ENCODE measurements at places on chromosomes 6 and 20.
A peak's percentile ranks its signal among the peaks of the same experiment; 100 is the strongest.

DNA sequence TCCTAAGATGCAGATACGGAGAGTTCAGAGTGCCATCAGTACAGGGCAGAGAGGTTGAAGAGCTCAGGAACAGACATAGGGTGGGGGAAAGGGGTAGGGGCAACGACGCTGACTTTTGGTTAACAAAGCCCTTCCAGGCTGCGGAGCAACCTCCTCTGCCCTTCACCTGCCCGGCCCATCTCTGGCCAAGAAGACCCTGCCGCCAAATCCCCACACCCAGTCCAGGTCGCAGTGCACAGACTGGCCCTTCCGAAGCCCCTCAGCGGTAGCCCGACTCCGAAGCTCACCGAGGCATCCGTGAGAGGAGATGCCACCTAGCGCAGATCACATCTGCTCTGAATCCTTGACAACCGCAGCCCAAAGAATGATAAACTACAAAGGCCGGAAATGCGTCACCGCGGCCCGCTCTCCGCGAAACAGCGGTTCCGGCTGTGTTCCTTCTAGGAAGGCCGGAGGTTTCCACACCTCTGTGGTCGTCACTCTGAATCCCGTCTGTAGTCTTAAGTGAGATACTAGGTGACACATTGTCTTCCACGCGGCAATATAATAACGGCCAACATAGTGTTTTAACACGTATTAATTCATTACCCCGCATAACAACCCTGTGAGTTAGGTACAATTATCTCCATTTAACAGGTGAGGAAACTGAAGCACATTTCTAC lies at the start of gene ZSCAN23:
Gene ZSCAN23, minus strand, starts transcription at position 380 of the 662 bp plus-strand sequence. CDS start 7,225 bp downstream, outside the sequence.
- peak; percentile 74 for DNase-seq

DNA sequence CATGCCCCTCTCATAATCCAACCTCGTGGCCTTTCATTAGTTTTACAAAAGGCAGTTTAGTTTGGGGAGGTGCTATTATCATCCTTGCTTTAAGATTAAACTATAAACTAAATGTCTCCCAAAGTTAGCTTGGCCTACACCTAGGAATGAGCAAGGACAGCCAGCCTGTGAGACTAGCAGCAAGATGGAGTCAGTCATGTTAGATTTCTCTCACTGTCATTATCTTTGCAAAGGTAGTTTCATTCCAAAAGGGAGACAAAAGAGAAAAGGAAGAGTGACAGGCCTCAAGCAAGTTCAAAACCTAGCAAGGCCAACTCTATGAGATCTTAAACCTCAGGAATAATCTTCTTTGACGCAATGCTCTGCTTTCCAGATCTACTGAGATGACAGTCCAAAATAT lies 232.2 kb downstream of the UBE3D start:
- DNase-seq = no peak

- no peak for DNase-seq
These were observed 100.0 kb downstream of the RWDD2A start for GRCh38 chr6:83292900-83293843.

- DNase-seq = no peak
These were observed 13.3 kb downstream of the GGT7 start for GRCh38 chr20:34859367-34859766.

GRCh38 chr20:32973077-32973717 lies 31.0 kb downstream of the SUN5 start:
- no peak for DNase-seq

GRCh38 chr20:3082306-3082951 lies 2.1 kb downstream of the AVP start:
- no peak for DNase-seq

- DNase-seq = no peak
These were observed 88.9 kb downstream of the HIVEP2 start for GRCh38 chr6:142855893-142856623.

GRCh38 chr6:144918073-144918472 lies 632.9 kb downstream of the UTRN start:
- DNase-seq = no peak

GRCh38 chr6:163683105-163683622 lies 268.6 kb downstream of the QKI start:
- no peak for DNase-seq

DNA sequence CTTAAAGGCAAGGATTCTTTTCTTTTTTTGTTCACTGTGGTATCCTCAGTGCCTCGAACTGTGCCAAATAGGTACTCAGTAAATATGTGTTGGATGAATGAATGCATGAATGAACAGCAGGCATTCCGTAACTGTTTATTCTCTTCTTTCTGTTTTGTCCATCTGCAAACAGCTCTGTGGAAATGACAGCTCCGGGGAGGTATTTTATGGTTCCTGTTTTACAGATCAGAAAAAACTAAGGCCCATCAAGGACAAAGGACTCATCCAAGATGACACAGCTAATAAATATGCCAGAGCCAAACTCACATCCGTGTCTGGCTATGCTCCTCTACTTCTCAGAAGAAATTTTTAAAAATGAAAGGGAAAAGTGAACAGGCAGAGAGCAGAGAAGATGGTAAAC lies 21.0 kb downstream of the JPH2 start:
- no peak for DNase-seq

GRCh38 chr6:170459451-170459850 lies 93.7 kb downstream of the PSMB1 start:
- DNase-seq = no peak

DNA sequence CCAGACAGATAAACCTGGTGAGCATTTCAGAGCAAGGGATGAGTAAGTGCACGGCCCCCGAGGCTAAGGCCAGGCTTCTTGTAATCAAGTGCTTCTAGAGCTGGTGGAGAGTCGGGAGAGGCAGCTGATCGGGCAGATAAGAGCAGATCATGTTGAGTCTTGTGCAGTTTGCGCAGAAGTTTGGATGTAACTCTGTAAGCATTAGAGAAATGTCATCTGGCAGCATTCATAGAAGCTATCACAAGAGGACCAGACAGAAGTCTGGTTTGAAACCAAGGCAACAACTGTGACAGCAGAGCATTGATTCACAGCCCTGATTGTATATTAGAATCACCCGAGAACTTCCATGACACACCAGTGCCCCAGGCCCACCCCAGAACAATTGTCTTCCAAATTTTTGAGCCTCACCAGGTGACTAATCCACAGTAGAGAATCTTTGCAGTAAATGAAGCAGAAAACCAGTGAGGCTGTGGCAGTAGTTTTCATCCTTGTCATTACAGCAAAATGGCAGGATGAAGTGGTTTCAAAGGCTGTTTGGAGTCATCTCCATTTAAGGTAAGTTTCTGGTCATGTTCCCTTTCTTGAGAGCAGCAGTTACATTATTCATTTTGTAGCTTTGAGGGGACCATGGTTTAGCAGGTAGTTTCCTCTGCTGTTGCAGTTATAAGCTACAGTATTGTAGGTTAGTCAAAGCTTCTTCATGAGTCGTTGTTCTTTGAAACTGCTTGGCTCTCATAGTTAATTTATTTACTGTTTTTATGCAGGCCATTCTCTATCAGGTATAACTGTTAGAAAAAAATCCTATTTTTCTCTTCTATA lies 84.1 kb downstream of the RNF217 start:
- no peak for DNase-seq

DNA sequence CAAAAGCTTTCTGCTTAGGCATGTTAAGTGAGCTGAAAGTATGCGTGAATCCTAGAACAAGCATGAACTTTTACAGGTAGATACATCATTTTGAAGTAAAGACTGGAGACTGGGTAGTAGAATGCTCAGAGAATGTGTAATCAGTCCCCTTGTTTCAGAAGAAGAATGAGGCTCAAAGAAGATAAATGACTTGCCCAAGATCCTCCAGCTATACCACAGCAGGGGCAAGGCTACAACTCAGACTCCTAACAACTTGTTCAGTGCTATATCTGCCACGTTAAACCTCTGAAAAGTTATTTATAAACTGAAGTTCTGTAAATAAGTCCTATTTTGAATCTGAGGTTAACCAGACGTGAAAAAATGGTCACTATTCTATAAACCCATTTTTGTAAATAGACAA lies 2.9 kb downstream of the RIPOR2 start:
- DNase-seq = no peak

DNA sequence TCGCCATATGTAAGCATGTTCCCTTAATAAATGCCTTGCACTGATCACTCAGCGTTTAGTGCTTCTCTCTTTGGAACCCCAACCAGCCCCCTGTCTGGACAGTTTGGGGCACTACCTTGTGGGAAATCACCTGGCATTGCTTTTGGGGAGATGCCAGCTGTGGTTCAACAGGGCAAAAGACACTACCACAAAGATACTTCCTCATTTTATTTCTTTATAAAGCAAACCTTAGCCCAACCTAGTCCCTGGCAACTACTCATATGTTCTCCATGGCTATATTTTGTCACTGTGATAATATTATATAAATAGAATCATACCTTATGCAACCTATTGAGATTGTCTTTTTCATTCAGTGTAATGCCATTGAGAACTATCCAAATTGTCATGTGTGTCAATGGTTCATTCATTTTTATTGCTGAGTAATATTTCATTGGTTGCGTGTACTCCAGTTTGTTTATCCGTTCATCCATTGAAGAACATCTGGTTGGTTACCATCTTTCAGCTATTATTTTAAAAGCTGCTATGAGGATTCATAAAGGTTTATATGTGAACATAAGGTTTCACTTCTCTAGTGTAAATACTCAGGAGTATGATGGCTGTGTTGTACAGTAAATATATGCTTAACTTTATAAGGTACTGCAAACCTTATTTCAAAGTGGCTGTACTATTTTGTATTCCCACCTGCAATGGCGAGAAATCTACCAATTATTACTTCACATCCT lies 114.8 kb downstream of the MOXD1 start:
- no peak for DNase-seq

GRCh38 chr6:40798069-40798770 lies 211.1 kb upstream of the LRFN2 start:
- DNase-seq = no peak

DNA sequence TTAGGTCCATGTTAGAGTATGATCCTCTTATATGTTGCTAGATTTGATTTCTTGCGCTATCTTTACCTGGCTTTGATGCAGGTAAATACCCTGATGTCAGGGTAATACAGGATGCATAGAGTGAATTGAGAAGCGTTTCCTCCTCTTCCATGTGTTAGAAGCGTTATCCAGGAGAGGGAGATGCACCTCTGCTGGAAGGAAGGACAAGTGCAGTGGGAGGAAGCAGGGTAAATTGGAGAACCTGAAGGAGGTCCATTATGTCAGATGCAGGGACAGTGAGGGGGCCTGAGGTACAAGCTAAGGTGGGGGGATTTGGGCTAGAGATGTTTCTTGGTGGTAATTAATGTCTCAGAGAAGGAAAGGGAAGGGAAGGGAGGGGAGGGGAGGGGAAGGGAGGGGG lies 7.7 kb downstream of the SHLD1 start:
- DNase-seq = no peak

DNA sequence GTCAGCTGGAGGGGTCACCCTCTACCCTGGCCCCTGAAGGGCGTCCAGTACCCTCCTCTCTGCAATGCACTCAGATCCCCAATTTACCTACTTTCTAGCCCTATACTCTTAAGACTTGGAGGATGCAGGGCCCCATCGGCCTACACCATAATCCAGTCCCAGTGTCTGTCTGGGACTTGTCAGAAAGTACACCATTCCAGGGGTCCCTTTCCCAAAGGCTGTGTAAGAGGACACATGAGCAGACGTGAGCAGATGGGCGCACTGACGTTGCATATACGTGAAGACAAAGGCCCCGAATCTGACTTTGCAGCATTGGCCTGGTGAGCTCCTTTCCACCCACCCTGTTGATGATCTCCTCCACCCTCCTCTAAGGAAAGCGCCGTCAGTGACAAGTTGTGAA lies 20.9 kb upstream of the SMOC2 start:
- DNase-seq = no peak

- peak; percentile 80 for DNase-seq
These were observed 10.4 kb upstream of the VNN2 start for GRCh38 chr6:132768051-132768517.

GRCh38 chr6:80523531-80523997 lies 417.1 kb downstream of the BCKDHB start:
- no peak for DNase-seq

- no peak for DNase-seq
These were observed 39.7 kb downstream of the PXDC1 start for GRCh38 chr6:3711776-3712175.

- no peak for DNase-seq
These were observed 62.9 kb upstream of the MOCS1 start for GRCh38 chr6:39997101-39997635.

GRCh38 chr6:52731719-52732118 lies 31.6 kb downstream of the GSTA2 start:
- no peak for DNase-seq

DNA sequence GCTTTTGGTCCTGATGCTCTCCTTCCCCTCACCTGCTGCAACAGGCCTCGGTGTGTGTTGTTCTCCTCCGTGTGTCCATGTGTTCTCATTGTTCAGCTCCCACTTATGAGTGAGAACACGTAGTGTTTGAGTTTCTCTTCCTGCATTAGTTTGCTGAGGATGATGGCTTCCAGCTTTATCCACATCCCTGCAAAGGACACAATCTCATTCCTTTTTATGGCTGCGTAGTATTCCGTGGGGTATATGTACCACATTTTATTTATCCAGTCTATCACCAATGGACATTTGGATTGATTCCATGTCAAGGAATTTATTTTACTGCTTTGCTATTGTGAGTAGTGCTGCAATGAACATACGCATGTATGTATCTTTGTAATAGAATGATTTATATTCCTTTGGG lies 116.9 kb upstream of the SIRPG start:
- DNase-seq = no peak

- no peak for DNase-seq
These were observed 38.1 kb downstream of the ECT2L start for GRCh38 chr6:138833816-138834539.

DNA sequence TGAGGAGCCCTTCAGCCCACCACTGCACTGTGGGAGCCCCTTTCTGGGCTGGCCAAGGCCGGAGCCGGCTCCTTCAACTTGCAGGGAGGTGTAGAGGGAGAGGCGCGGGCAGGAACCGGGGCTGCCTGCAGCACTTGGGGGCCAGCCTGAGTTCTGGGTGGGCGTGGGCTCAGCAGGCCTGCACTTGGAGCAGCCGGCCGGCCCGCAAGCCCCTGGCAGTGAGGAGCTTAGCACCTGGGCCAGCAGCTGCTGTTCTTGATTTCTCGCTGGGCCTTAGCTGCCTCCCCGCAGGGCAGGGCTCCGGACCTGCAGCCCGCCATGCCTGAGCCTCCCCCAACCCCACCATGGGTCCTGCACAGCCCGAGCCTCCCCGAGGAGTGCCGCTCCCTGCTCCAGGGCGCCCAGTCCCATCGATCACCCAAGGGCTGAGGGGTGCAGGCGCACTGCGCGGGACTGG lies 101.7 kb upstream of the ADGRB3 start:
- DNase-seq = no peak

GRCh38 chr6:89433252-89434149 lies 549 bp downstream of the ANKRD6 start:
- peak; percentile 26 for DNase-seq

GRCh38 chr6:2931970-2932748 lies 29.1 kb upstream of the SERPINB9 start:
- DNase-seq = peak; percentile 86

DNA sequence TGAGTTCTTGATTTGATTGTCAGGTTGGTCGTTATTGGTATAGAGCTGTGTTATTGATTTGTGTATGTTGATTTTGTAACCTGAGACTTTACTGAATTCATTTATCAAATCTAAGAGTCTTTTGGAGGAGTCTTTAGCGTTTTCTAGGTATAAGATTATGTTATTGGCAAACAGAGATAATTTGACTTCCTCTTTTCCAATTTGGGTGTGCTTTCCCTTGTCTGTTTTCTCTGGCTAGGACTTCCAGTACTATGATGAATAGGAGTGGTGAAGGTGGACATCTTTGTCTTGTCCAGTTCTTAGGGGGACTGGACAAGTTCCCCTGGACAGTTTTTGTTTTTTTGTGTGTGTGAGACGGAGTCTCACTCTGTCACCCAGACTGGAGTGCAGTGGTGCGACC lies 17.4 kb downstream of the HLA-DOA start:
- DNase-seq = no peak
